ENCODE measurements at places on chromosomes 1 and 21. TPM values are rescaled to one million over a fixed set of nuclear protein-coding genes. Genes with fewer than 3 reads are reported as not detected.

DNA sequence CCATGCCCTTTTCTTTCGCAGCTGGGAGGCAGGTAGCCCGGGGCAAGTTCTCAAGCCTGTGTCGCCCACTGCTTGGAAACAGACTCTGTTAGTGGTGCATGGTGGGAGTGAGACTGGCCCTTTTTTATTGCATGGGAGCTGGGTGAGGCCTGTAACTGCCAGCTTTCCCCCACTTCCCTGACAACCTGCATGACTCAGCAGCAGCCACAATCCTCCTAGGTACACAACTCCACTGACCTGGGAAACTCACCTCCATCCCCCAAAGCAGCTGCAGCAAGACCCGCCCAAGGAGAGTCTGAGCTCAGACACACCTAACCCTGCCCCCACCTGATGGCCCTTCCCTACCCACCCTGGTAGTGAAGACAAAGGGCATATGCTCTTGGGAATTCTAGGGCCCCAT is 25.8 kb downstream of the PIGP start:
- H3K4me1 ChIP-seq, result no peaks in the 10 kb centered on the region
- H3K4me3 ChIP-seq, result no peak overlapping the region
- no peaks in the 10 kb centered on the region for H3K36me3 ChIP-seq
- peak; percentile 82 for DNase-seq
- H3K27me3 ChIP-seq, result no peaks in the 10 kb centered on the region

DNA sequence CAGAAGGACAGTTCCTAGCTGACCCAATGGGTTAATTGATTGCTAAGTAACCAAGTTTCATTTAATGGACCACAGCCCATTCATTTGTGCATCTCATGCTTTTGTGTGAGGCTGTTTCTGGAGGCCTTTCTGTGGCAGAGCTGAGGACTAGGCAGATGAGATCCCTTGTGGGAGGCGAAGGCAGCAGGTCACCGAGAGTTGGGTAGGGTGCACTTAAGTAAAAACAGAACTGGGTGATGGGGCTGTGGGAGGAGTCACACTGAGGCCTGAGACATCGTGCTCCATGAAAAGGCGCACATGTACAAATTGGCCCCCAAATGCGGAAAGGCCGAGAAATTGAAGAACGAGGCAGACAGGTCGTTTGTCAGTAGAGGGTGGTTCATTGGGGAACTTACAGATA is 60.9 kb downstream of the S100B start:
- DNase-seq, result no peak
- no peaks in the 10 kb centered on the region for H3K27me3 ChIP-seq
- no peak overlapping the region for H3K4me3 ChIP-seq
- H3K27ac ChIP-seq, result no peak overlapping the region

GRCh38 chr1:241485554-241485992 is 34.0 kb downstream of the FH start:
- no peaks in the 10 kb centered on the region for H3K4me1 ChIP-seq
- DNase-seq, result no peak
- H3K27me3 ChIP-seq, result no peaks in the 10 kb centered on the region
- no peak overlapping the region for H3K4me3 ChIP-seq
- H3K27ac ChIP-seq, result no peak overlapping the region

DNA sequence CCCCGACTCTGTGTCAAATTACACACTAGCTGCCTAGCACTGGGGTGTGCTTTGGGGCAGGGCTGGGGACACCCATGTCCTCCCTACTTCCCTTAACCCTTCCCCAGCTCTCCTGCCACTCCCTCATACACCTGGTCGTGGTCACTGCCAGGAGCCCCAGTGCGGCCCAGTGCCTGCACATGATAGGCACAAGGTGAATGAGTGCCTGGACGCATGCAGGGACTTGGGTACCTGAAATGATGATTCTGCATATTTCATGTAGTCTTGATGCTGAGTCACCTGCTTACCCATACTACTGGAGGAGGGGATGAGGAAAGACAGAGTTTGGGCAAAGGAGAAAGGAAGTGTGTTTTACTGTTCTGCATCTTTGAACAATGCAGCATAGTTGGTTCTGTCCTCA is 1.5 kb upstream of the VANGL2 start:
- no peak overlapping the region for H3K27ac ChIP-seq
- no peak overlapping the region for H3K4me3 ChIP-seq
- peaks cover 9% of the 10 kb centered on the region for H3K4me1 ChIP-seq
- H3K36me3 ChIP-seq, result no peaks in the 10 kb centered on the region
- no peak for DNase-seq

Gene HES3
- total RNA-seq, result not detected

- no peak overlapping the region for H3K4me3 ChIP-seq
- no peaks in the 10 kb centered on the region for H3K27me3 ChIP-seq
- no peaks in the 10 kb centered on the region for H3K4me1 ChIP-seq
- no peak overlapping the region for H3K27ac ChIP-seq
Measured at GRCh38 chr1:50231209-50231608, 122.5 kb downstream of the ELAVL4 start.

Gene ELAPOR1
- 185 TPM for total RNA-seq

DNA sequence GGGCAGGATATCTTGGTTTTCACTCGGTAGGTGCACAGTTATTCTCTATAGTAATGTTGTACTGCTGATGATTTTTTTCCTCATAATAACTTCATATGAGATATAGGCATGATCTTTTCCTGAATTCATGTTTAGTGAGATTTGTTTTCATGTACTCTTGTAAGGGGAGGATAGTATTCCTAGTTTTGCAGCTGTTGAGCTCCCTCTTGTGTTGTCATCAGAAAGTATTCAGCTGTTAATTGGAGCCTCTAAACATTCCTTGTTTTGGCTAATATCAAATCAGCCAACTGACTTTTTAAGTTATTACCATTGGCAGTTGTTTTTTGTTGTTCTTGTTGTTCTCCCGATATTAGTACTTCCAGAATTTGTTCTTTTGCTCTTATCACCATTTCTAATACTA is 24.4 kb downstream of the OR10R2 start:
- H3K4me3 ChIP-seq, result no peak overlapping the region
- H3K36me3 ChIP-seq, result no peaks in the 10 kb centered on the region
- DNase-seq, result no peak
- H3K27me3 ChIP-seq, result no peaks in the 10 kb centered on the region

DNA sequence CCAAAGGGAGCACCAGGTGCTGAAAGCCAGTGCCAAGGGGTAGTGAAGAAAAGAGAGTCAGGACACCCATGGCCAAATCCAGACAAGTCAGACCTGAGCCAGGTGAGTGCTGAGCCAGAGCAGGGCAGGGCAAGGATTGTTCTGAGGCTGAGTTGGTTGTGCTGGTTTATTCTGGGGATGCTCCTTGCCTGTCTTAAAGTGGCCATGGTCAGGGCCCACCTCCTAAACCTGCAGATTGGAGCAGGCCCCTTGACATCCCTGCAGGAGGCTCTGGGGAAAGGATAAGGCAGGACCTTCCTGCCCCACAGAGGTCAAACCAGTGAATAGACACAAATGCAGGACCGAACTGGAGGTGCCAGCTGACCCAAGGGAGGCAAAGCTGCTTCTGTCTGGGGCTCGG is 138.4 kb downstream of the HIVEP3 start:
- no peak for DNase-seq
- H3K4me3 ChIP-seq, result no peak overlapping the region
- no peaks in the 10 kb centered on the region for H3K36me3 ChIP-seq
- H3K27ac ChIP-seq, result no peak overlapping the region
- no peaks in the 10 kb centered on the region for H3K27me3 ChIP-seq

DNA sequence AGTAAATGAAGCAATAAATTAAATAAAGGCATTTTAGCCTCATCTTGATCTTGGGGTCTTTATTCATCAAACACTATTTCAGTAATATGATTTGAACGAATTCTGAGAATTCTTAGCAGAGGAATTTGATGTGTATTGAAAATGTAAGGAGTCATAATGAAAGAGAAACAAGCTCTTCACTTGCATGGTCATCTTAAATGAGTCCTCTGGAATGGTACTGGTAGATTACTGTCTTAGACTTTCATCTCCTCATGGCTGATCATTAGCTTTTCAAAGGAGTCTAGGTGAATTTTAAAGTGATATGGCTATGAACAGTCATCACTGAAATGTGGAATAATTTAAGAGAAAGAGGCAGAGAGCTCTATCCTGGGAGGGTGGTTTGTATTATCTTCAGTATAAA is 30.0 kb downstream of the PRRC2C start:
- peaks cover 14% of the 10 kb centered on the region for H3K4me1 ChIP-seq
- H3K27ac ChIP-seq, result no peak overlapping the region
- peaks cover 75% of the 10 kb centered on the region for H3K36me3 ChIP-seq
- DNase-seq, result no peak

DNA sequence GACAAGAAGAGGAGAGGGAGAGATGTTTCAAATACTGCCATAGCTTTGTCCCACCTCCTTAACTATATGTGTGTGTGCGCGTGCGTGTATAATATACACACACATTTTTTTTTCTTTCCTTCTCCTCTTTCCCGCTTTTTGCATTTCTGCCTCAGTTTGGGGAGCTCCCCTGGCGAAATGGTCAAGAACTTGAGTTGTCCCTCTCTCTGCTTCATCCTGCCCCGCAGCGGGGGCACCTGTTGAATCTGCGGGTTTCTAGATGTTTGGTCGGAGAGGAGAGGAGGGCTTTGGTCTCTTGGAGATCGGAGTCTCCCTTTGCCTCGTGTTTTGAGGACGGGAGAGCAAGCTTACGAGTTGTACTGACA is 504 bp downstream of the SCCPDH start:
- H3K27me3 ChIP-seq, result no peaks in the 10 kb centered on the region
- H3K36me3 ChIP-seq, result no peaks in the 10 kb centered on the region
- H3K27ac ChIP-seq, result peak overlapping the region; percentile 86
- peaks cover 27% of the 10 kb centered on the region for H3K4me1 ChIP-seq
- DNase-seq, result no peak

DNA sequence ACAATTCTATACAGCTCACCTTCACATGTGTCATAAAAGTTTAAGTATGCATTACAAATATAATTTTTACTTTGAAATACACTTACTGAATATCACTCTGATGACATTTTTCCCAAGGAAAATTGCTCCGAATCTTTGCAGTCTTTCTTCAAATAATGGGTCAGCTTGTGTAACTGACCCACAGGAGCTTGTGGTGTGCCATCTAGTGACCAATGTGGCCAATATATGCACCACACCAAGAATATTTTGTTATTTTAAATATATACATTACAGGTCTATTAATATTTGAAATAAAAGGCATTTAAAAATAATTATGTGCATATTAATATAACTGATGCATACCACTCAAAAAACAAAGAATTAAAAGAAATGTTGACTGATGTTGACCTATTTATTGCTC is 271.4 kb downstream of the TBX15 start:
- no peaks in the 10 kb centered on the region for H3K4me1 ChIP-seq
- H3K36me3 ChIP-seq, result no peaks in the 10 kb centered on the region
- DNase-seq, result no peak
- no peaks in the 10 kb centered on the region for H3K27me3 ChIP-seq

GRCh38 chr1:205927247-205927646 is 16.0 kb downstream of the SLC26A9 start:
- DNase-seq, result no peak
- no peak overlapping the region for H3K4me3 ChIP-seq
- H3K27me3 ChIP-seq, result peaks cover 7% of the 10 kb centered on the region
- H3K36me3 ChIP-seq, result no peaks in the 10 kb centered on the region
- no peak overlapping the region for H3K27ac ChIP-seq

DNA sequence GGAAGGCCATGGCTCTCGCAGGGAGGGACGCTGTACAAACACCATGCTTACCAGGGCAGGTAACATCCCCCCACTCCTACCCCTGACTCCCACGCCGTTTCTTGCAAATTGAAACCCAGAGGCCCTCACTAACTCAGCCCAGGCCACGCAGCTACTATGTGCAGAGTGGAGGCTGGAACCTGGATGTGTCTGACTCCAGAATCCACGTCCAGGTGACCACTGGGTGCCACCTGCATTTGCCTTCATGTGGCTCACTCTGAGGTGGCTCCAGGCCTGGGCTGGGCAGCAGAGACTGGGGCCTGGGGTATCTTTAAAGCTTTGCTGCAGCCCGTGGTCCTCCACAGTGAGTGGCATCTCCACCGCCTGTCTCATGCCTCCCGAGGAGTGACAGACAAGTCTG is 29.6 kb upstream of the AJAP1 start:
- H3K36me3 ChIP-seq, result no peaks in the 10 kb centered on the region
- H3K4me1 ChIP-seq, result no peaks in the 10 kb centered on the region
- no peak overlapping the region for H3K27ac ChIP-seq
- H3K27me3 ChIP-seq, result peaks cover 4% of the 10 kb centered on the region
- no peak overlapping the region for H3K4me3 ChIP-seq
- no peak for DNase-seq

Gene ABCA4
- not detected for total RNA-seq

- DNase-seq, result no peak
- H3K27ac ChIP-seq, result no peak overlapping the region
- no peak overlapping the region for H3K4me3 ChIP-seq
- H3K27me3 ChIP-seq, result peaks cover 40% of the 10 kb centered on the region
- no peaks in the 10 kb centered on the region for H3K4me1 ChIP-seq
Measured at GRCh38 chr1:53503433-53504217, 44.4 kb downstream of the DMRTB1 start.

- DNase-seq, result peak; percentile 69
- no peak overlapping the region for H3K4me3 ChIP-seq
- peak overlapping the region; percentile 52 for H3K27ac ChIP-seq
- H3K4me1 ChIP-seq, result peaks cover 82% of the 10 kb centered on the region
- peaks cover 42% of the 10 kb centered on the region for H3K36me3 ChIP-seq
- H3K27me3 ChIP-seq, result no peaks in the 10 kb centered on the region
Measured at GRCh38 chr1:8415526-8416278, 97.8 kb downstream of the SLC45A1 start.

DNA sequence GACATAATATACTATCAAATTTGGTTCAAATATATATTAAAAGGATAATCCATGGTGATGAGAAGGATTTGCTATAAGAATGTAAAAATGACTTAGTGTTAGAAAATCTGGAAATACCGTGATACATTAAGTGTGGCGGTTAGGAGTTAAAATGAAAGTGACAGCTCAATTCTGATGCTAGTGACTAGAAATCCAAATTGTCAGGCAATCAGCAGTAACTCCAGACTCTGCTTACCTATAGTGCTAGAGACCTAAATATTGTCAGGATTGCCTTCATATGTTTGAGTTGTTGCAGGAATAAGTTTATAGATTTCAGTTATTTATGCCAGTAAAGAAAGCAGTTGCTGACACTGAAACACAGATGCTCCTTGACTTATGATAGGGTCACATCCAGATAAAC is 737.4 kb downstream of the MRPL39 start:
- no peak for DNase-seq
- H3K27me3 ChIP-seq, result no peaks in the 10 kb centered on the region
- no peak overlapping the region for H3K4me3 ChIP-seq
- H3K36me3 ChIP-seq, result no peaks in the 10 kb centered on the region
- H3K4me1 ChIP-seq, result no peaks in the 10 kb centered on the region

- no peaks in the 10 kb centered on the region for H3K27me3 ChIP-seq
- peaks cover 21% of the 10 kb centered on the region for H3K36me3 ChIP-seq
- peaks cover 78% of the 10 kb centered on the region for H3K4me1 ChIP-seq
- no peak for DNase-seq
- peak overlapping the region; percentile 43 for H3K27ac ChIP-seq
Measured at GRCh38 chr1:225876900-225877510, 5.2 kb downstream of the TMEM63A start.
